Gastrocnemius medialis (tissue), 4 donors: ENCODE measurements at places on chromosomes 2 and 18. TPM values are rescaled to one million over a fixed set of nuclear protein-coding genes. Genes with fewer than 3 reads are reported as not detected.

- DNase-seq: no peak
These were observed 243.5 kb downstream of the GBX2 start for GRCh38 chr2:235924675-235925063.

DNA sequence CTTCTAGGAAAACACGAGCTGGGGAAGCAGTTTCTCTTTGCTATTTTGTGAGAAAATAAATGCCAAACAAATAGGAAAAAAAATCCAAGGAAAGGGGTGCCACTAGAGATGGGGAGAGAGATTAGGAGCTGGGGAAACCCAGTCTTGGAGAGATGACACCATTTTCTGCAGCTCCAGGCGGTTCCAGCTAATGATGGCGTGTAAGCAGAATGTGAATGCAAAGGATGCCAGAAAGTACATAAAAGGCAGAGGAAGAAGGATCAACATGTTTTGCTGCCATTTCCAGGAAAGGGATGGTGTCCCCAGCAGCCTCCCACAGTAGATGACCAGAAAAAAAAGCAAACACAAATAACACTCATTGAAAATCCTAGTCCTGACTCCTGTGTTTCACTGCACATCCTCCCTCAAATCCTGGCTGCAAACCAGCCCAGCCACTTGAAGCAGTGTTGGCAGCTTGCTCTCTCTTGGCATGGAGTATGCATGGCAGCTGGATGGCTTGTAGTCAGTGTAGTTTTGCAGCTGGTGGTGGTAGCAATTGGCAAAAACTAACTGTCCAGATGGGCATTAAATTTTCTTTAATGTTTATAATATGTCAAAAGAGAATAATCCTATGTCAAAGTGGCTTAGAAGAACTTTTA is 93.6 kb downstream of the FTCDNL1 start:
- no peak for DNase-seq

The AGAP1 gene
- 13.3 TPM for total RNA-seq

DNA sequence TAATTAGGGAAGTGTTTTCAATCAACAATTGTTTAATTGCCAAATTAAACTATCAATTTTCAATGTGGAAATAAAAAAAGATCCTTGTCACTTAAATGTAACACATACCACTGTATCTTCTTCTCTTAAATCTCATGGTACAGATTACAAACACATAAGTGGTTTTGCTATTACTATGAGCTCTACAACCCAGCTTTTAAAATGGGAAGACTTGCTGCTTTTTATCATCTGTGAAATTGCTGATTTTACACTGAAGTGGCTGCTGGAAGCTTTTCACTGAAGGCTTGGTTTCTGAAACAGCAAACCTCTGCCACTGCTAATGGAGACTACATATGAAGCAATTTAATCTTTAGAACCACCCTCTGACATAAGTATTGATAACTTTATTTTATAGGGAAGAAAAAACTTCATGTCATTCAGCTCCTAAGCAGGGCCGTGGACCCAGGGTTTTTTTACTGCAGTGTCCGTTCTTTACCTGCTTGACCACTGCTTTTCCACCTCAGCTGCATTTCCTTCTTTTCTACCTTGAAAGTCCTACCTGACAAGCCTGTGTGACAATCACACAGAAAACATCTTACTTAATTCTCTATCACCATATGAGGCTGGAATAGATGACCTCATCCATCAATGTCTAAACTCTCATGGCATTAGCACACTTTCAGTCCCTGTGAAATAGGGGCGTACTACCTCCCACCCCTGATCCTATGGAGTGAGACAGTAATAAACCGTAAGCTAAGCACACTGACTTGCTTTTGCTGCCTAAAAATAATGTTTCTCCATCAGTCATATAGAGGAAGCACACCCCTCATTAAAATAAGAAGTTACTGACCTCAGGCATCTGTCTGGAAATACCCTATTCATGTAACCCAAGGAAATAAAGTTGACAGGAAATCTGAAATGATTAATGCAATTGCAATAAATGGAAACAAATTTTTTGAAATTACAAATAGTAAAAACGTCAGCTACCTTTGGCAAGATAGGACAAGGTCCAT is 19.2 kb upstream of the SLC8A1 start:
- no peak for DNase-seq

The RESP18 gene
- not detected for total RNA-seq

GRCh38 chr18:46435031-46435430 is 222.0 kb downstream of the LOXHD1 start:
- no peak for DNase-seq

- no peak for DNase-seq
These were observed 189.0 kb downstream of the RPIA start for GRCh38 chr2:88880441-88880953.

The FBLN7 gene
- 0.49 TPM for total RNA-seq

GRCh38 chr2:44245083-44245861 is 30.0 kb upstream of the SLC3A1 start:
- no peak for DNase-seq

The PLEK gene
- total RNA-seq: 1.7 TPM

GRCh38 chr2:237604391-237604790 is 13.9 kb upstream of the RAB17 start:
- no peak for DNase-seq

- no peak for DNase-seq
These were observed 2.6 kb downstream of the HS6ST1 start for GRCh38 chr2:128315829-128316776.

The DPYSL5 gene
- total RNA-seq: not detected

- no peak for DNase-seq
These were observed 704.9 kb downstream of the DCDC2C start for GRCh38 chr2:4408321-4408720.

DNA sequence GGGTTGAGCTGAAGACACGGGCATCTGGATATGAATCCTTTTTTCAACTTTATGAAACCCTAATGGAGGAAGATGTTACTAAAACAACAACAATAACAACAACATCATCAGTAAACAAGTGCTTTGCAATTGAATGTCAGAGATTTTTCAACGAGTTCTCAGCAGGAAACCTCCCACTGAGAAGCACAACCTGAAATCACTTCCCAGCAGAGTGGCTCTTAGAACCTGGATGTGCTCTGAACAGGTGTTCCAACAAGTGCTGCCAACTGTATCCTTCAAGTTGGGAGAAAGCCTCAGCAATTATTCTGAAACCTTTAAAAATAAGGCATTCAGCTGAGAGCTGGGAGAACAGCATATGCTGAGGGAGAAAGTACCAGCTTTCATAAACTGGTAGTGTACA is 1622.7 kb upstream of the CELF4 start:
- DNase-seq: no peak

DNA sequence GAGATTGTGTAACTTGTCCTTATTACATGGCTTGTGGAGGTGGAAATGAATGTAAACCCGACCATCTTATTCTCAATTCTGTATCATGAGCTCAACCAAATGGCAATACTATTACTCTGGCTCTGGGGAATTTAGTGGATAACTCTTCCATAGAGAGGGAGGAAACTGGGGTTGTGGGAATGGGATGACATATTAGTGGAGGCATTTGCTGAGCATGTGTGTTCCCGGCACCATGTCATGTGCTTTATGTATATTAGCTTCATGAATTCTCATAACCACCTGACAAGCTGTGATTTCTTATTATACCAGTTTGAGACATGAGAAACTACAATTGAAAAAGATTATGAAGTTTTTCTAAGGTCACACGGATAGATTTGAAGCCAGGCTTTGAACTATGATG is 112.8 kb upstream of the TMEFF2 start:
- no peak for DNase-seq

DNA sequence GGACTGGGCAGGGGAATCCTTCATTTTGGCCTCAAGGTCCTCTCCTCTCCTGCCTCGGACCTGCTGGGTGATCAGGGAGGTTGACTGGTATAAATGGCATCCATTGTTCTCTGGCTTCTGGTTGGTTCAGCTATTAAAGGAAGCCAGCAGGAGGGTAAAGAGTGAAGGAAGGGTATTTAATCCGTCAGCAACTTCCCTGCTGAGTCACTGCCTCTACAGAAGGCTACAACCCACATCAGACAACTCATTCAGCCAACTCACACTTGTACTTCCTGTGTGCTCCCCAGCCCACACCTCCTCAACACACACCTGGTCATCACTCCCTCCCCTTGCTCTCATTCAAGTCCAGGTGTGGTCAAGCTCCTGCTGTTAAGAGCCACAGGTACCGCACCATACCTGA is 68.3 kb upstream of the MRPS9 start:
- no peak for DNase-seq

The ARHGAP28 gene
- total RNA-seq: 4.6 TPM

GRCh38 chr2:108403494-108403893 is 25.7 kb downstream of the SULT1C4 start:
- DNase-seq: no peak

The GBX2 gene
- total RNA-seq: not detected

DNA sequence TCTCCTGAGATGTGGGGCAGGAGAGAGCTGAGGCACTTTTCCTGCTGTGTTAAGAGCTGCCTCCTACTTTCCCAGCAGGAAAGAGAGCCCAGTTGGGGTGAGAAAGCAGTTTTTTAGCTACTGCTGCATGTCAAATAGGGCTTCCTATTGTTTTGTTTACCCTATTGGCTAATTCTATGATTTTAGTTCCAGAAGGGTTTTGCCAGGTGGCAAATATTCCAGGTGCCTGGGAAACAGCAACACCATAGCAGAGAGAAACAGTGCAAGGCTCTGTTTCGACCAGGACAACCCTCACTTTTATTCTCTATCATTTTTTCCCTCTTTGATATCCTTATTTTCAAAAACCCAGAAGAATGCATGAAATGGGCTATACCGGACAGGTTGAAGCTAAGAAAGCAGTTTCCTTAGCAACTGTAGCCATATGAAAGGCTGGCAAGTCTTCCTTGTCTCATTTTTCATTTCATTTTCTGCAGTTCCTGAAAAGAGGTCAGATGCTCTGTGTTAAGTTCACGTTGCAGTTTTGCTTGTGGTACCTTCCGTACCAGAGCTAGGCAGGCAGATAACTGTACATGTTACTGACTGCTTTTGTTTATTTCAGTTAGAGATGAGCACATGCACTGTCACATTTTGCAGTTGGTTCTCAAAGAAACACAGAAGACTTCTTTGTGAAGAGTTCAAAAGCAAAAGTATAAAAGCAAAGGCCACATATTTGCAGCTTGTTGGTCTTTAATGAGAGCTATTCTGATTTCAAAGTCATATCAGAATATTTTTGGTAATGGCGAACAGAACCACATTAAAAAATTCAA is 84.8 kb downstream of the AQP4 start:
- DNase-seq: no peak

The TRAPPC8 gene
- total RNA-seq: 29.8 TPM

DNA sequence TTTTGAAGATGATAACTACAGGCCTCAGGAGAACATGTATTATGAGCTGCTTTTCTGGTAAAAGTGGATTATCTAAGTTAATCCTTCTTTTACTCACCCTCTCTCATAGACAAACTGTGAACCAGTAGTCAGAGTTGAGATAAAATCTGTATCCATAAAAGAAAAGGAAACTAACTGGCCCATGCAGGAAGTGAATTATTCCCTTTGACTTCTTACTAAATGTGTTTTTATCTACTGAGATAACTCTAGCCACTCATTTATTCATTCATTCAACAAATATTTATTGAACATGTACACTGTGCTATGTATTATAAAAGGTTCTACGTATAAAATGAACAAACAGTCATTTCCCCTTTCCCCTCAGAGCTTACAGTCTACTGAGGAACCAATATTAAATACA is 10.0 kb downstream of the WDR35 start:
- no peak for DNase-seq

The CCDC85A gene
- 8.2 TPM for total RNA-seq

DNA sequence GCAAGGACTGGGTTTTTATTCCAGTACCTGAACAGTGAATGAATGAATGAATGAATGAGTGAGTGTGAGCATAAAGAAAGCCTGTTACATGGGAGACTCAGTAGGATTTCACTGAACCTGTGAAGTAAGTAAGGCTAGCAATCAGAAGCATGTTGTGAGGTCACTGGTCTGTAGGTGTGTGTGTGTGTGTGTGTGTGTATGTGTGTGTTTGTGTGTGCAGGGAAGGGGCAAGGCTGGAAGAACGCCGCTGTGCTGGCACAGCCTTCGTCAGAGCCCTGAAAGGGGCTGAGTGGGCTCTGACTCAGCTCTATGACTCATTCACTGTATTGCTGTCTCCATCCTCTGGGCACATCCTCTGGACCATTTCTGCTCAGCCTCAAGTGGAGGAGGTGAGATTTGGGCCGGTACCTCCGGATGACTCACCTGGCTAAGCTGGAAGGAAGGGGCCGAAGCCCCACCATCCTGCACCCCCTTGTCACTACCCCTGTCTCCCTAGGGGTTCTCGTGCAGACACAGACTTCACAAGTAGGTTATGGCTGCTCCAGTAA is 51.4 kb upstream of the MRPL33 start:
- no peak for DNase-seq

DNA sequence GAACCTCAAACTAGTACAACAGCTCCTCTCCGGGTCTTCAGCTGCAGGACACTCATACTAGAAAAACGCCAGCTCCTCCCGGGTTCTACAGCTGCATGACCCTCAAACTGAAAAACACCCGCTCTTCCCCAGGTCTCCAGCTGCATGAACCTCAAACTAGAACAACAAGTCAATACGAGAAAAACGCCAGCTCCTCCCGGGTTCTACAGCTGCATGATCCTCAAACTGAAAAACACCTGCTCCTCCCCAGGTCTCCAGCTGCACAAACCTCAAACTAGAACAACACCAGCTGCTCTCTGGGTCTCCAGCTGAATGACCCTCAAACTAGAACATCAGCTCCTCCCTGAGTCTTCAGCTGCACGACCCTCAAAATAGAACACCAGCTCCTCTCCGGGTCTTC is 315.0 kb upstream of the TFPI start:
- DNase-seq: no peak

The SLC23A3 gene
- total RNA-seq: 1.5 TPM

DNA sequence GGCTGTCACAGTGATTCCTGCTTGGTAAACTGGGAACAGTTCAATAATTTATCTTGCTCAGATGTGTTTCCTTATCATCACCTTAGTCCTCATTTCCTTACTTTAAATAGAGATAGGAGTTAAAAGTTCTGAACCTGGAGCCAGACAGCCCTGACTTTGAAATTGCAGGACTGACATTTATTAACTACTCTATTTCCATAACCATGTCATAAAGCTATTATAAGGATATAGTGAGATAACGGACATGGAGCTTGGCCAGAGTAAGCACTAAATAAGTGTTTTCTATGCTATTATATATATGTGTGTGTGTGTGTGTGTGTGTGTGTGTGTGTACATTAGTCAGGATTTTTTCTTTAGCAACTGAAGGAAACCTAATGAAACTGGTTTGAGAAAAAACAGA is 13.1 kb downstream of the NT5DC4 start:
- no peak for DNase-seq

DNA sequence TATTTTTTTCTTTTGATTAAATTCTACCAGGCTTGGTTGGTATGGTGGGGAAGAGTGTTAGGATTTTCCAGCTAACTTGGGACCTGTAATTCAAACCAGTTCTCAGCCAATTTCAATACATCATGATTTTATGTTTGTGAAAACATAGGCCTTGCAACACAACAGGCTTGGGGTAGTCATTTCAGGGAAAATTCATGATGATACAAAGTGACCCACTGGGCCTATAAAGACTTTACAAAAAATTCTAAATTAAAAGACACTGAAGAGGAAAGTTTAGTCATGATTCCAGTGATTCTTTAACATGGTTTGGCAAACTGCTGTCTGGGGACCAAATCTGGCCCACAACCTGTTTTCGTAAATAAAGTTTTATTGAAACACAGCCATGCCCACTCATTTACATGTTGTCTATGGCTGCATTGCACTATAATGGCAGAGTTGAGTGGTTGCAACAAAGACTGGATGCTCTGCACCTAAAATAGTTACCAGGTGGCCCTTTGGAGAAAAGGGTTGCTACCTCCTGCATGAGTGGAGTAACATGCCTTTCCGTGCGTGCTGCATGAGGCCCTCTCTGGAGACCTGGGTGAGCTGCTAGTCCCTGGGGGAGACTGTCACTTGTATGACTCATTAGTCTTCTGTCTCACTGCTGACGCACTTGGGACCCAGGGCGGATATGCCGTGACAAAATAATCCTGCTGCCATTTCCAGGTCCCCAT is 73.6 kb downstream of the NPAS2 start:
- DNase-seq: no peak
